ENCODE measurements at places on chromosomes 13 and 19. TPM values are rescaled to one million over a fixed set of nuclear protein-coding genes. Genes with fewer than 3 reads are reported as not detected.

GFY gene
- polyA plus RNA-seq, result not detected

LIM2 gene
- not detected for polyA plus RNA-seq

TIMM50 gene
- 37.9 TPM for polyA plus RNA-seq

DNA sequence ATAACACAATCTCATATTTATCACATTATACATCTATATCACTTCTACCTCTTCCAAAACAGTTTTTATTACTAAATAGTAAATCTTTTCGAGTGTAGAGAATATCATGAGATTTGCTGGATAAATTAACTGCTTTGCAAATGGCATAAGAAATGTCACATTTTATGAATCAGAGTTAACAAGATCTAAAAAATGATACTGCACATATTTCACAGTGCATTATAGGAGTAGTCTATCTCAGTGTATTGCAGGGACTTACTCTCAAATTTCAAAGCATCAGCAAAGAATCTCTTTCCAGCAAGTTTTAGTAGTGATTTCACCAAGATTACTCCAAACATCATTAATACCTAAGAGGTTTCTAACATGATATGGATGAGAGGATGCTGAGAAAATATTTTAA is 687.1 kb upstream of the SLITRK1 start:
- H3K36me3 ChIP-seq, result no peaks in the 10 kb centered on the region
- H3K4me3 ChIP-seq, result no peak overlapping the region
- H3K27me3 ChIP-seq, result no peaks in the 10 kb centered on the region
- no peak overlapping the region for H3K27ac ChIP-seq
- DNase-seq, result no peak
- H3K4me1 ChIP-seq, result no peaks in the 10 kb centered on the region

FGF14 gene
- polyA plus RNA-seq, result under 0.01 TPM

DNA sequence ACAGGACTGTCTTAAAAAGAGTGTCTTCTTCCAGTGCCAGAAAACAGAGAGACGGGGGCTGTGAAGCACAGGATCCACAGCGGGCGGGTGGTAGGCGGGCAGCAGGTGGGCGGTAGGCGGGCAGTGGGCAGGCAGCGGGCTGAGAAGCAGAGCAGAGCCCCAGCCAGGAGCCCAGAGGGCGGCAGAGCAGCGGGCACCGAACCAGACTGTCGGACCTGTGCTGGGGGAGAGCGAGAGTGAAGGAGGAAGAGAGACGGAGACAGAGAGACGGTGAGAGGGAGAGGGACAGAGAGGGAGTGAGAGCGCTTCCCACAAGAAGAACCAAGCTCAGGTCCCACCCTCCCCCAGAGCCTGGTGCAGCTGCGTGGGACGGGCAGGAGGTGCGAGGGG is 30.3 kb downstream of the RASA3 start:
- no peak overlapping the region for H3K4me3 ChIP-seq
- peaks cover 57% of the 10 kb centered on the region for H3K4me1 ChIP-seq
- peak; percentile 55 for DNase-seq
- peak overlapping the region; percentile 78 for H3K27ac ChIP-seq
- no peaks in the 10 kb centered on the region for H3K36me3 ChIP-seq

DNA sequence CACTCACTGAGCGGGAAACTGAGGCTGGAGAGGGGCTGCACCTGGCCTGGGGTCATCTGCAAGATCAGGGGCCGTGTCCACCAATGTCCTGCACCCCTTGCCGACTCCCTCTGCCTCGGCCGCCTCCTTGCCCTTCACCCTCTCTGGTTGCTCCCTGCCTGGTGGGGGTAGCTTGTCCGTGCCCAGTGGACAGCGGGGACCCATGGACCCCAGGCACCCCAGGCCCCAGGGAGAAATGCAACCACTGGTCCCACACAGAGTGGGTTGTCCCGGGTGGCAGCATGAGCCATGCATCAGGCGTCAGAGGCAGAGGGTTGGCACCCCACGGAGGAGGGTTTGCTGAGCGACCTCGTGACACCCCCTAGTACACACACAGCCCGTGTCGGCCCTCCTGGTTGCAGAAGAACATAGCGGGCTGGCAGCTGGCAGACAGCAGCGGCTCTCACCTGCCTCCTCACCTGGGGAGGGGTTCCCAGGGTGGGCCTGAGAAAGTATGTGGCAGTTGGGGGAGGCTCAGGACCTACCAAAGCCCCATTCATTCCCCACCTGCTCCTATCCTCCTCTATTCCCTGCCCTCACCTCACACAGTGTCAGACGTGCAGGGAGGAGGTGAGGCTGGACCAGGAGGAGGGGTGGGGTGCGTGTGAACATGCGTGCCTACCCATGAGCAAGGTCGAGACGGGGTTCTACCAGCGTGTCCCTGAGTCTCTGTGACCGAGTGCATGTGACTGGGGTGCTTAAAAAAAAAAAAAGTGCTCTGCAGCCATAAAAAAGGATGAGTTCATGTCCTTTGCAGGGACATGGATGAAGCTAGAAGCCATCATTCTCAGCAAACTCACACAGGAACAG is 8.7 kb downstream of the ADAMTSL5 start:
- H3K4me1 ChIP-seq, result peaks cover 21% of the 10 kb centered on the region
- DNase-seq, result no peak
- H3K27me3 ChIP-seq, result peaks cover 8% of the 10 kb centered on the region
- no peaks in the 10 kb centered on the region for H3K36me3 ChIP-seq
- no peak overlapping the region for H3K4me3 ChIP-seq
- H3K27ac ChIP-seq, result no peak overlapping the region

GRCh38 chr19:13043285-13043684 is 48.0 kb downstream of the NFIX start:
- DNase-seq, result no peak
- peaks cover 4% of the 10 kb centered on the region for H3K36me3 ChIP-seq
- no peak overlapping the region for H3K27ac ChIP-seq
- H3K27me3 ChIP-seq, result no peaks in the 10 kb centered on the region
- no peak overlapping the region for H3K4me3 ChIP-seq
- H3K4me1 ChIP-seq, result peaks cover 87% of the 10 kb centered on the region

GRCh38 chr13:98207416-98207815 is 30.3 kb upstream of the RNF113B start:
- peak overlapping the region; percentile 88 for H3K27ac ChIP-seq
- H3K36me3 ChIP-seq, result no peaks in the 10 kb centered on the region
- DNase-seq, result no peak
- no peaks in the 10 kb centered on the region for H3K27me3 ChIP-seq
- peaks cover 51% of the 10 kb centered on the region for H3K4me1 ChIP-seq
- peak overlapping the region; percentile 8 for H3K4me3 ChIP-seq

GRCh38 chr13:24323036-24323738 is 13.8 kb downstream of the C1QTNF9 start:
- H3K4me1 ChIP-seq, result no peaks in the 10 kb centered on the region
- no peak for DNase-seq
- H3K27me3 ChIP-seq, result no peaks in the 10 kb centered on the region
- H3K27ac ChIP-seq, result no peak overlapping the region

GRCh38 chr13:35866801-35867200 is 264.4 kb downstream of the DCLK1 start:
- peaks cover 16% of the 10 kb centered on the region for H3K4me1 ChIP-seq
- no peak overlapping the region for H3K4me3 ChIP-seq
- no peaks in the 10 kb centered on the region for H3K36me3 ChIP-seq
- peak overlapping the region; percentile 28 for H3K27ac ChIP-seq

GRCh38 chr19:13023656-13024055 is 28.4 kb downstream of the NFIX start:
- peak overlapping the region; percentile 98 for H3K27ac ChIP-seq
- H3K4me1 ChIP-seq, result peaks cover 89% of the 10 kb centered on the region
- H3K27me3 ChIP-seq, result no peaks in the 10 kb centered on the region
- no peaks in the 10 kb centered on the region for H3K36me3 ChIP-seq
- DNase-seq, result no peak

GRCh38 chr13:39345982-39346381 is 257.0 kb downstream of the LHFPL6 start:
- no peaks in the 10 kb centered on the region for H3K36me3 ChIP-seq
- H3K4me1 ChIP-seq, result peaks cover 17% of the 10 kb centered on the region
- no peak overlapping the region for H3K27ac ChIP-seq
- no peaks in the 10 kb centered on the region for H3K27me3 ChIP-seq
- DNase-seq, result no peak

DNA sequence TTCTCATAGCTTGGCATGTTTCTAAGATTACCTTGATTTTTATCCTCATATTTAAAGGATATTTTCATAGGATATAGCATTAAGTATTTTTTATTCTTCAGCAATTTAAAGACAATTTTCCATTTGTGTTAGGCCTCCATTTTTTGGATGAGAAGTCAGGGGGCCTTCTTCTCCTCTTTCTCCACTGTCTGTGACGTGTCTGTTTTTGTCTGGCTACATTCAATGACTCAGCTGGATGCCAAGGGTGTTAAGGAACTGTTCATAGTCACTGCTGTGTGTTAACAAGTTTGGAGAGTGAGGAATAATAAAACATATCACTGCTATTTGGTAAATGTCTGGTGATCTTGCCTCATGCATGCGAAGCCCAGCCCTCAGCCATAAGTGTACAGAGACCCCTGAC is 36.4 kb downstream of the ZNF582 start:
- no peak for DNase-seq
- H3K27ac ChIP-seq, result no peak overlapping the region
- H3K4me1 ChIP-seq, result no peaks in the 10 kb centered on the region
- no peak overlapping the region for H3K4me3 ChIP-seq
- H3K27me3 ChIP-seq, result no peaks in the 10 kb centered on the region

DNA sequence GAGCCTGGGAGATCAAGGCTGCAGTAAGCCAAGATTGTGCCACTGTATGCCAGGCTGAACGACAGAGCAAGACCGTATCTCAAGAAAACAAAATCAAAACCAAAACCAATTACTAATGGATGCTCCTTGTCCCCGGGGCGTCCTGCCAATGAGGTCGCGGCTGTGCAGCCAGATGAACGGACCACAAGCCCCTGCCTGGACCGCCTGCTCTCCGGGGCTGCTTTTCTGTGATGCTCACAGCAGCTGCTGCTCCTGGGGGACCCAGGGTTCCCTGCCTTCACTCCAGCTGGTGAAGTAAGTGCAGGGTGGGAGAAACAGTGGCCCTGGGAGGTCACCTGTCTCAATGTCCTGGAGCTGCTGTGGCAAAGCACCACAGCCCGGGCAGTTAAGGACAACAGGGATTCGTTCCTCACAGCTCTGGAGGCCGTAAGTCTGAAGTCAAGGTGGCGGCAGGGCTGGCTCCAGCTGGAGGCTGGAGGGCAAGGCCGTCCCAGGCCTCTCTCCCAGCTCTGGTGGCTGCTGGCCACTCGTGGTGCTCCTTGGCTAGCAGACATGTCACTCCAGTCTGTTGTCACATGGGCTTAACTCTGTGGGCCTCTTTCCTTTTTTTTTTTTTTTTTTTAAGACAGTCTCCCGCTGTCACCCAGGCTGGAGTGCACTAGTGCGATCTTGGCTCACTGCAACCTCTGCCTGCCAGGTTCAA is 10.1 kb downstream of the COPE start:
- H3K27ac ChIP-seq, result no peak overlapping the region
- H3K4me1 ChIP-seq, result no peaks in the 10 kb centered on the region
- DNase-seq, result no peak
- peaks cover 81% of the 10 kb centered on the region for H3K36me3 ChIP-seq

DNA sequence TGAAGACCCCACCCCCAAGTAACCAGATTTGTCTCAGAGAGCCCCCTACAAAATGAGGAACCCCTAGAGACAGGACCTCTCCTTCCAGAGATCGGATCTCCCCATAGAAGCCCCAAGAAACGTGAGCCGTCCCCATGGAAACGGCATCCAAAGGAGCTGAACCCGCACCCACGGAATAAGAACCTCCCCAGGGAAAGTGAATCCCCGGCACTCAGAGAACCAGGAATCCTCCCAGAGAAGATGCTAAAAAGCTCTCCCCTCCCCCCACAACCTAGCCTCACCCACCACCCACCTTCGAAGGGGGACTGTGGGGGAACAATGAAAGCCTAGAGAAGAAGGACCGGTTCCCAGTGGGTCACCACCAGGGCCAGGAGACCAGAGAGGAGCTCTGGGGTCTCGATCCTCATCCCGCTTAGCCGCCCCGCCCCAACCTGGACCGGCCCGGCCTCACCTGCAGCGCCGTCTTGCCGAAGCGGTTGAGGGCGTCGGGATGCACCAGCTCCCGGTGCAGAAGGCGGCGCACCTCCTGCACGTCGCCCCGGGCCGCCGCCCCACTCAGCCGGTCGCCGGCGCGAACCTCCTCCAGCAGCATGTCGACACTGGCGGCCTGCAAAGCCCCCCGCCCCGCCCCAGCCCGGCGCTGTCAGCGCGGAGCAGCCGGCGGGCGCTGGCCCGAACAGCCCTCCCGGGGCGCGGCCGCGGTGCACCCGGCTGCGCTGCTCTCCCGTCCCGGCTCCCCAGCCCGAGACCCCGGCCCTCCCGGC is 535 bp downstream of the CDKN2D start:
- peaks cover 37% of the 10 kb centered on the region for H3K4me1 ChIP-seq
- H3K4me3 ChIP-seq, result peak overlapping the region; percentile 93
- H3K36me3 ChIP-seq, result no peaks in the 10 kb centered on the region
- H3K27ac ChIP-seq, result peak overlapping the region; percentile 82
- no peaks in the 10 kb centered on the region for H3K27me3 ChIP-seq

ZNF563 gene
- 1.8 TPM for polyA plus RNA-seq

DNA sequence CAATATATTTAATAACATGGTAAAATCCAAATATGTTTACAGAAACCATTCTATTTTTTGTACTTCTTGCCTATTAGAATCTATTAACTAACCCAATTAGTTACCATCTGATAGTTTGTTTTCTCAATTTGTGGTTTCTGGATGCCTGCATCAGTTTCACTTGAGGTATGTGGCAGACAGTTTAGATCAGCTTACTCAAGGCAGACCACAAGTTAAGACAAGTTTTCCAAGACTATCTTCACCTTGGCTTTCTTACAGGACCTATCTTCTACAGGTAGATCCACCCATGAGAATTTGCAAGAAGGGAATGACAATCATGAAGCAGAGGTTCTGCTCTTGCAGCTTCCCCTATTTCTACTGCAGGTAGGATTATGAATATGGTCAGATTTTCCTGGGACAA is 458.6 kb downstream of the DACH1 start:
- H3K36me3 ChIP-seq, result no peaks in the 10 kb centered on the region
- DNase-seq, result no peak
- no peak overlapping the region for H3K27ac ChIP-seq
- H3K4me3 ChIP-seq, result no peak overlapping the region
- H3K4me1 ChIP-seq, result no peaks in the 10 kb centered on the region

DNA sequence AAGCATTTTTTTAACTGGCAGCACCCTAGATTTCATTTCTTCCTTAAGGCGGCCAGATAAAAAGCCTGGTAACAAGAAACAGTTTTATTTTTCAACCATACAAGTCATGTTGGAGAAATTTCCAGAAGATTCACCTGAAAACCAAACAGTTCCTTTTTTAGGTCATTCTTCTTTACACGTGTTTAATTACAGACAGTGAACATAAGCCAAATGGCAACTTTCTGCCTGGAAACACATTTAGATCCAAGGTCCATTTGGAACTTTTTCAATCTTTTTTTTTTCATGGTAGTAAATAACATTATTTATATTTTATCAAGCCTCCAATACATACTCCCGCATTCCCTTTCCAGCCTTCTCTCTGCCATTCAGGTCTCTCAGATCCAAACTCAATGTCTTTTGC is 886.1 kb upstream of the MIR17HG start:
- no peak overlapping the region for H3K4me3 ChIP-seq
- no peaks in the 10 kb centered on the region for H3K4me1 ChIP-seq
- H3K27ac ChIP-seq, result no peak overlapping the region

- peak overlapping the region; percentile 25 for H3K27ac ChIP-seq
- H3K27me3 ChIP-seq, result no peaks in the 10 kb centered on the region
- peak; percentile 93 for DNase-seq
- H3K4me1 ChIP-seq, result peaks cover 12% of the 10 kb centered on the region
- H3K4me3 ChIP-seq, result no peak overlapping the region
- peaks cover 48% of the 10 kb centered on the region for H3K36me3 ChIP-seq
Measured at GRCh38 chr19:18450931-18451836, 13.3 kb upstream of the ISYNA1 start.
